ENCODE measurements at places on chromosomes 4 and X.

DNA sequence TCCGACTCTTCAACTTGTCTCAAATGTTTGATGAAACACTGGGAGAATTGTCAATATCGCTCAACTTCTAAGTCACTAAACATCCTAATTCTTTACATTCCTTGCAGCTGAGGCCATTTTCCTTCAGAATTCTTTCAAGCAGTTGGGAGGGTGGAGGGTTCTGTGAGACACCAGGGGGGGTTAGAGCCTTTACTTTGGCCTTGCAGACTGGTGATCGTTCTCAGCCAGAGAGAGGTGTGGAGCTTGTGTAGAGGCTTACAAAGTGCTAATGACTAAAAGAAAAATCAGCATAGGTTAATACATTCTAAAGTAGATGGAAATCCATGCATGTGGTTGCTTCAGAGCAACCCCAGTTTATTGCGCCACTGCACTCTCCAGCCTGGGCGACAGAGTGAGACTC, 21.3 kb upstream of the SOX3 start:
- DNase-seq: peak; percentile 23

- DNase-seq: peak; percentile 87
Measured at GRCh38 chrX:89034679-89035078, 287.7 kb downstream of the CPXCR1 start.

DNA sequence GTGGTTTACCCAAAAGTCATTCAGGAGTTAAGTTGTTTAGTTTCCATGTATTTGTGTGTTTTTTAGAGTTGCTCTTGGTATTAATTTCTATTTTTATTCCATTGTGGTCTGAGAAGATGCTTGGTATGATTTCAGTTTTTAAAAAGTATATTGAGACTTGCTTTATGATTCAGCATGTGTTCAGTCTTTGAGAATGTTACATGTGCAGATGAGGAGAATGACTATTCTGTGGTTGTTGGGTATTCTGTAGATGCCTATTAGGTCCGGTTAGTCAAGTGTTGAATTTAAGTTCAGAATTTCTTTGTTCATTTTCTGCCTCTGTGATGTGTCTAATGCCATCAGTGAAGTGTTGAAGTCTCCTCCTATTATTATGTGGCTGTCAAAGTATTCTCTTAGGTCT, 249.4 kb downstream of the ARHGAP10 start:
- DNase-seq: no peak

GRCh38 chr4:71130827-71131603, 137.6 kb downstream of the DCK start:
- no peak for DNase-seq

- DNase-seq: no peak
Measured at GRCh38 chrX:39709364-39709763, 388.4 kb downstream of the BCOR start.

DNA sequence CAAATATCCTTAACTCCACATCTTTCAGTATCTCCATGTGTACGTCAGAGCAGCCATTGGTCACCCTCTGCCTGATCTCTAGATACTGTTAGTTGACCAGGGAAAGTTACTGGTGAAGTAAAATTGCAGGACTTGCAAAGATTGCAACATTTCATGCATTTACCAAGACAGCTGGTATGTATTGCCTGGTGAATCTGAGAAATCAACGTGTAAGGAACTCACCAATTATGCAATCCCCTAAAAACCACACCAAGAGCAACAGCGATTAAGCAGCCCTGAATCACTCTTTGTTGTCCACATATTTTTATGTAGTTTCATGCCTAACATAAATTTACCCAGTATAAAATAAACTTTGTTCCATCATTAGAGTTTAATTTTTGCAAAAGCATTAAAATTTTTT, 271.2 kb downstream of the NLGN4X start:
- DNase-seq: peak; percentile 82

- peak; percentile 11 for DNase-seq
Measured at GRCh38 chrX:57929373-57929772, 19.1 kb upstream of the ZXDA start.

GRCh38 chr4:176444741-176445140, 125.0 kb downstream of the SPCS3 start:
- no peak for DNase-seq

DNA sequence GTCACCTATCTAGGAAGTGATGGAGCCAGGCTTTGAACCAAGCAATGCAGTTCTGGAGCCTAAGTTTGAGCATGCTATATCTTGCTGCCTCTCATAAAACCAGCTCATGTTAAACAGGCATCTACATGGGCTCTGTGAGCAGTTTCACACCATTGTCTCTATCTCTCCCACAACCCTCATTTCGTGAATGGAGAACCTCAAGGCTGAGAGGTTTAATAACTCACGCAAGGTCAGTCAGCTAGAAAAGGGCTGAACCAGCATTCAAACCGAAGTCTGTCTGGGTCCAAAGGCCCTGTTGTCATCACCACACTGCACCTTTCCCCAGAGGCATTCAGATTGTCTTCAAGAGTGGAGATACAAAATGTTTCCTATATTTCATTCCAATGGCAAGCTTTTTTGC, 369.2 kb downstream of the MID1IP1 start:
- DNase-seq: no peak

DNA sequence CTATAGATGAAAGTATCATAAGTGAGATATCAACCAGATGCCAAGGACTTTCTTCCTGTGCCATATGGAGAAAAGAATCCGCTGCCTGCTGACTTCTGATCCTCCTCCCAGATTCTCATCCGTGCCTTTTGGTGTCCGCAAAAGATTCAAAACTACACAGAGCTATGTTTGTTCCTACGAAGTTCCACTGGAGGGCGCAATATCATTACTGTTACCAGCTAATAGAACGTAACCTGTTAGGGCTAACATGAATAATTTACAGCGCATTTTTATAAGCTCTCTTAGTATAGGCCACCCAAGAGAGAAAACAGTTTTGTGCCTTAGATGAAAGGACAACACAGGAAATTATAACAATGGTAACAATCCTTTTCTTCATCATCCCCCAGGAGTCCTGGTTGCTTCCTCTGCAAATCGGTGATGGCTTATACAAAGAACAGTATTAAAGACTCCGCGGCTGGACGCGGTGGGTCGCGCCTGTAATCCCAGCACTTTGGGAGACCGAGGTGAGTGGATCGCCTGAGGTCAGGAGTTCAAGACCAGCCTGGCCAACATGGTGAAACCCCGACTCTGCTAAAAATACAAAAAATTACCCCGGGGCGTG, 22.8 kb upstream of the CENPVL3 start:
- no peak for DNase-seq

- no peak for DNase-seq
Measured at GRCh38 chrX:107826238-107827029, 768 bp downstream of the MID2 start.

DNA sequence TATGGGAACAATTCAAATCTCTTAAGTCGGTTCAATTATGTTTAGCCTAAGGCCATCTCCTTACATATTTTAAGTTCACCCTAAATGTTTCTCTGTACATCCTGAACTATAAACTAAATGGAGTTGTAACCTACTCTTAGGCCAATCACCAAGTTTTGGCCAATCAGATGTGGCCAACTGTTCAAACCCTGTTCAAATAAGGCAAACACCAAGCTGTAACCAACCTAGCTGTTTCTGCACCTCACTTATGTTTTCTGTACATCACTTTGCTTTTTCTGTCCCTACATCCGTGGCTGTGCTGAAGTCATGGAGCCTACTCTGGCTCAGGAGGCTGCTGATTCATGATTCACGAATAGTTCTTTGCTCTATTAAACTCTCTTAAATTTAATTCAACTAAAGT, 165.3 kb downstream of the GASK1B start:
- DNase-seq: no peak

DNA sequence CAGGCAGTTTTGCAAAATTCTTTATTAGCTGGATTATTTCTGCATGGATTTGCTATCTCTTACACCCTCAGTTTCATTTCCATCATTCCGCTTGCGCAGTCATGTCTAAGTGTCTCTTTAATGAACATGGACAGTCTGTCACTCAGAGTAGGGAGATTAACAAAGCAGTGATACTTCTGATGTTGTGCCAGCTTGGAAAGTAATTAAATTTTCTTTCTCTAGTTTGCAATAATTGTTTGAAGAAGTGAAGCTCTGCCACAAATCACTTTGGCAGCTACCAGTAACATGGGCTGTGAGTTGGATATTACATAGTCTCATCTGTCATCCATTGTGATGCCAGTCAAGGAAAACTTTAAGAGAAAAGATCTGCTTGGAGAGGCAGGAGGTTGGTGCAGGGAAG, 324.8 kb upstream of the NWD2 start:
- no peak for DNase-seq

- peak; percentile 54 for DNase-seq
Measured at GRCh38 chrX:119690921-119691716, 1.8 kb downstream of the SEPTIN6 start.

- no peak for DNase-seq
Measured at GRCh38 chr4:18404642-18405041, 383.1 kb upstream of the LCORL start.

- no peak for DNase-seq
Measured at GRCh38 chrX:54446084-54446483, 5.9 kb downstream of the TSR2 start.

- DNase-seq: no peak
Measured at GRCh38 chr4:8099981-8100464, 58.6 kb downstream of the ABLIM2 start.

DNA sequence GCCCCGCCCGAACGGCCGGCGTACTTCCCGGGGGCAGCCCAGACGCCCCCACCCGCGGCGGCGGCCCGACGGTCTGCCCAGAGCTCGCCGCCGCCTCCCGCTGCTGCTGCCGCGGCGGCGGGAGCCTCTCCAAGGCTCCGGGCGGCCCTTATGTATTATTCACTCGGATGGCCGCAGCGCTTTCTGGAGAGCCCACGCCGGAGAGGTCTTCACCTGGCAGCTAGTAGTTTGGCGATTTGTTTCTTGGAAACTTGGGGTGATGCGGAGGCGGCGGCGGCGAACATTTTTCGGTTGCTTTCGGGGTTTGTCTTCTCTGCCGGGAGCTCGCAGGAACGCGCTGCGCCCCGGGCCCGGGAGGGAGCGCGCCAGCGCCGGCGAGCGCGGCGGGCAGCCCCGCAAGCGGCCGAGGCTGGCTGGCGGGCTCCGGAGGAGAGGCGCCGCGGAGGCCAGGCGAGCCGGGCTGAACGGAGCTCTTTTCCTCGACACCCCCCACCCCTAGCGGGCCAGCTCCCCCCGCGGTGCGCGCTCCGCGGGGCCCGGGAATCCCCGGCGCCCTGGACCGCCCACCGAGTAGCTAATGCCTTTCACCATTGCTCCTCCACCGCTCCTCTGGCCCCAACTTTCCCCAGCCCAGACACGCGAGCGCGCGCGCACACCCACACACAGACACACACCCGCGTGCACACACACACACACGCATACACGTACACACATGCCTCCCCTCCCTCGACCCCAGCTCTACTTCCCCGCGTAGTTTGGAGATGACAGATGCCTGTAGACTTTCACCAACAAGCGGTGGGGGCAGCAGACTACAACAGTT, 113.5 kb downstream of the DHX15 start:
- no peak for DNase-seq

Measured in MV-4-11 (cell line).